ENCODE measurements at places on chromosomes 3 and 15.

GRCh38 chr3:48664313-48664644 is 1.6 kb upstream of the CELSR3 start:
- DNase-seq = no peak

DNA sequence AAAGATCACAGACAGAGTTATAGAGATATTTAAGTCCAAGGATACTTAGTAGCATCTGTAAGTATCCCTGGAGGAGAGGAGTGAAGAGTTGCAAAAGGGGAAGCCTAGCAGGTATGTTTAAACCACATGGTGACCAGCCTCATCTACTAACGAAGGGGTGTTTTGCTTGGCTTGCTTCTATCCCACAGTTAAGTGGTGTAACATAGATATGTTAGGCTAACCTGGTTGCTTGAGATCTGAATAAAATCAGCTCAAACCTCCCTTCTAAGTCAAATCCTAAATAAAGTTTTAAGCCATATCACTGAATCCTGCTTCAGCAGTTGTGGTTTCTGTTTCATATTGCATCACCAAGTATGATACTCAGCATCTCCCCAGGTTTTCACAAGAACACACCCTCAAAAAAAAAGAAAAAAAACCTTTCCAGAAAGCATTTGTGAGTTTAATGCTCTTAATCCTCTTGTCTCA is 880.2 kb downstream of the ROBO1 start:
- no peak for DNase-seq

- peak; percentile 52 for DNase-seq
These were observed 30.8 kb downstream of the ARHGEF26 start for GRCh38 chr3:154151969-154152368.

GRCh38 chr15:64515196-64515595 is 54.8 kb downstream of the ZNF609 start:
- DNase-seq = no peak

GRCh38 chr3:18389108-18389733 is 35.9 kb downstream of the SATB1 start:
- DNase-seq = no peak

DNA sequence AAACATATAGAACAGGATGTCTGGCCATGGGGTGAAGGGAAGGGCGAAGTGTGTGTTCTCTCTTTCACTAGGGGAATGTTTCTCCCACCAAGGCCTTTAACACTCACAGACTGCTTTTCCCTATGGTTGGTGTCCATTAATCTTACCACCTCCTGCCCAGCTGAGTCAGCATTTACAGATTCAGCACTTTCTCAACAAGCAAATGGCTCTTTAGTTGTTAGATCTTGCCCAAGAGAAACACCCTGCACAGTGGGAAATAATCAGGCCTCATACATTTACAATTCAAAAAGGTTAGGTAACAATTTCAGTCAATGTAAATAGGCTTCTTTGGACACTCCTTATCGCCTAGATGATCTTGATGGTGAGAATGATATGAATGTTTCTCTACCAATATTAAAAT is 418.2 kb downstream of the EPHA3 start:
- no peak for DNase-seq

- DNase-seq = no peak
These were observed 198.9 kb downstream of the ADAMTS9 start for GRCh38 chr3:64488939-64489338.

- no peak for DNase-seq
These were observed 7.8 kb upstream of the NRROS start for GRCh38 chr3:196631682-196632045.

GRCh38 chr15:39157882-39158281 is 423.0 kb upstream of the THBS1 start:
- no peak for DNase-seq
